ENCODE measurements at places on chromosomes 1 and 21.

DNA sequence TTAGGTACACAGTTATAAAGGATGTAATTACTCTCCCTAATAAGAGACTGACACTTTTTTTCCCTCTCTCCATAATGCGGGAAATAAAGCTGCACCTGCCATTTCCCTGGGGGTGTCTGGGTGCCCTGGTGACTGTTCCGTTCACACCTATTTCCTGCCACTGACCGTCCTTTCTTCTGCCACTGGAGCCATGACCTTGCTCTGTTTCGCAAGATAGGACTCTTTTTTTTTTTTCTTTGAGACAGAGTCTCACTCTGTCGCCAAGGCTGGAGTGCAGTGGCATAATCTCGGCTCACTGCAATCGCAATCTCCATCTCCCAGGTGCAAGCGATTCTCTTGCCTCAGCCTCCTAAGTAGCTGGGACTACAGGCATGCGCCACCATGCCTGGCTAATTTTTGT is 66.1 kb upstream of the SERBP1 start:
- DNase-seq = no peak

DNA sequence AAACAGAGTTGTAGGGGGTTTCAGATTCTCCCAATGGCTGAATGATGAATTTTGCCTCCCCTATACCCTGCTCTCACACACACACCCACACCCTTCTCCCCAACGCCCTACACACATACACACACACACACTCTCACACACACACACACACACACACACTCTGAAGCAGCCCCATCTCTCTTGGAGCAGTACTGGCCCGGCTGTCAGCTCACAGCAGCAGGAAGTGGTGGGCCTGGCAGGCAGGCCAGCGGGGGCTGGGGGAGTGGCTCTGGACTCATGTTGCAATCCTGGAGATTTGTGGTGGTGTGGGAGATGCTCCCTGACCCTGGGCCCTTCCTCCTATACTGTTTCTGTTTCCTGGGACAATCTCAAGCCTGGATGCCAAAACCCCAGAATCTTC is 2.2 kb downstream of the IKBKE start:
- no peak for DNase-seq

GRCh38 chr1:9724706-9725476 is 73.4 kb downstream of the PIK3CD start:
- DNase-seq = no peak

DNA sequence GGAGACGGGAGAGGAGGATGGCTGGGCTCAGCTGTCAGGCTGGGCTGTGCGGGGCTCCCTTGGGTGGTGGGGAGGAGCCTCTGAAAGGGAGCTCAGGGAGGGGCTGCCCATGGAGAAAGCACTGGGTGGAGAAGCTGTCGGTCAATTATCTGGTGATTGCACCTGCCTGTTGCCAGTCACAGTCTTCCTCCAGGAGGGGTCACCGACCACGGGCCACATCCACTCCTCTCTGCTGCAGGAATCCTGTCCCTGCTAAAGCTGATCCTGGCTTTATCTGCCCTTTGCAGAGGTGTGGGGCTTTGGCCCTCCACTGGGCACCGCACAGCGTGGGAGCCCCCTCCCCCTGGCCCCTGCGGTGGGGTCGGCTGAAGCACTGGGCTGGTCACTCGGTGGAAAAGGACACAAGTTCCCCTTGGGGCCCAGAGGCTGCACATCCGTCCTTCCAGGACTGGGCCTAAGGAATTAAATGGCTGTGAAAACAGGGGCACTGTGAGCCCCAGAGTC is 21.8 kb upstream of the COL18A1 start:
- no peak for DNase-seq

GRCh38 chr21:32545948-32546441 is 39.3 kb downstream of the TCP10L start:
- no peak for DNase-seq

DNA sequence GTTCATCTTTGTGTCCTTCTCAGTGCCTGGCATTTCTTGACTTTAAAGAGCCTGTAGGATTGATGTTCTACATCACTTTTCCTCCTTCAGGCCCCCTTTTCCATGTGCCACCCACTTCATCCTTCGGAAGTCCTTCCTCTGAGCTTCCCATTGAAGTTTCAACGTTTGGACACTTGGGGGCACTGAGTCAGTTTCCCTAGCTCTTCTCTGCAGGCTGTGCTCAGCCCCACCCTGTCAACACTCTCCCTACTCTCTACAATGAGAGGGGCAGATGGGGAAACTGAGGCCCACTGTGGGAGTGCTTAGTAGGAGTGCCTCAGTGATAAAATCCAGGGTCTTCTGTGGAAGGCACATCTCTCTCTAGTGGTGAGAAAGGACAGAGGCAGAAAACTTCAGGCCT is 11.9 kb downstream of the KCNJ10 start:
- no peak for DNase-seq

DNA sequence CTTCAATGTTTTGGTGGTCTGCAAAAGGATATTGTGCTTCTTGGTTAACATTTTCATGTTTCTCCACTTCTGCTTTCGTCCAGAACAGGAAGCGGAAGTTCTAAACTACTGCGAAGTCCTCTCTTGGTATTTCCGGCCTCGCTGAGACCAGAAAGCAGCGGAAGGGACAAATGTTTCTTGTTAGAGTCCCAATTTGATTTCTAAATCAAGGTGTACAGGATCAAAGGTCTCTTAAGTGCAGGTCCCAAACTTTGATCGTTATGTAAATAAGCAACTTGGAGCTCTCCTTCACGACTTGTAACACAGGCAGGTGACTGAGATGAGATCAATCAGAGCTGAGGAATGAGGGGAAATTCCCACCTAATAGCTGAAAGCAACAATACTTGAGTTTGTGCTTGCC is 40.1 kb upstream of the HMCN1 start:
- no peak for DNase-seq

GRCh38 chr21:23812485-23812884 is 1794.8 kb downstream of the MRPL39 start:
- DNase-seq = no peak

DNA sequence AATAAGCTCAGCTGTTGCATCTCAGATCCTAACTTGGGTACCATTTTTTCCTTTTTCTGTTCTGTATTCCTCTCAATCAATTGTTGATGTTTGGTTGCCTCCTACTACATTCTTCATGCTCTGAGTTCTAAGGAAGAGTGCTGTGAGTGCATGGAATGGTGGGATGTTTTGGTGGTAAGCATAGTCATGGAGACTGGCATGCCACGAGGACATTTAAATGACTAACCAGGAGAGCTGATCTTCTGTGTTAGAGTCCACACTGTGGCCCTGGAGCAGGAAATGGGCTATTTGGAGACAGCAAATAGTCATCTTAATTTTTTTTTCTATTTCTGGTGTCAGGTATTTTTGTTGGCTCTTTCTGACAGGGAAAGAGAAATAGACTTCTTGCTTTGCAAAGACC is 69.5 kb upstream of the HSD17B7 start:
- no peak for DNase-seq

DNA sequence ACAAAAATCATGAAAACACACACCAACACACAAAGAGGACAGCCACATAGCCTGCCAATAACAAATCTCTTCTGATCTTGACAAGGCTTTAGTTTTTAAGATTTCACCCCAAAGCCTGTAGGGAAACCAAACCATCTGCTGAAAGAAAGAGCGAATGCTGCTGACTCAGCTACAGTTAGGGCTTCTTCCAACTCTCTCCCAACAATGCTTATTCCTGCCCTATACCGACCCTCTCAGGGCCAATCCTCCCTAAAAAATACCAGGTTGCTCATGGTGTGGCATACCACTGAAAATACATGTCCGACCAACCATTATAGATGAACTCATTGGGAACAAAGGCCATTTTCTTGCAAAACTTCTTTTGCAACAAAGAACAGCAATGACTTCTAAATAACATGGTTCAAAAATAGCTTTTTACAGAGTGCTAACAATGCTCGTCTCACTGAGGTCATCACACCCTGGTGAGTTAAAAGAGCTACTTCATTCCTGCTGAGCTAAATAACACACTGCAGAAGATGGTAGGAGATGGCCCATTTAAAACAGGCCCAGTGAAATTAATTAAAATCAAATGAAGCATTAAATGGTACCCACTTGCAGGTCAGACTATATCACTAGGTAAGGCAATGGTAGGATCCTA is 86.1 kb downstream of the KIAA0319L start:
- DNase-seq = no peak

DNA sequence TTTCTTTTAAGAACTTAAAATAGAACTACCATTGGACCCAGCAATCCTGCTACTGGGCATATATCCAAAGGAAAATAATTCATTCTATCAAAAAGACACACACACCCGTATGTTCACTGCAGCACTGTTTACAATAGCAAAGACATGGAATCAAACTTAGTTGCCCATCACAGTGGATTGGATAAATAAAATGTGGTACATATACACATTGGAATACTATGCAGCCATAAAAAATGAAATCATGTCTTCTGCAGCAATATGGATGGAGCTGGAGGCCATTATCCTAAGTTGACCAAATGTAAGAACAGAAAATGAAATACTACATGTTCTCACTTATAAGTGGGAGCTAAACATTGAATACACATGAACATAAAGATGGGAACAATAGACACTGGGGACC is 585.3 kb upstream of the USP24 start:
- DNase-seq = no peak

DNA sequence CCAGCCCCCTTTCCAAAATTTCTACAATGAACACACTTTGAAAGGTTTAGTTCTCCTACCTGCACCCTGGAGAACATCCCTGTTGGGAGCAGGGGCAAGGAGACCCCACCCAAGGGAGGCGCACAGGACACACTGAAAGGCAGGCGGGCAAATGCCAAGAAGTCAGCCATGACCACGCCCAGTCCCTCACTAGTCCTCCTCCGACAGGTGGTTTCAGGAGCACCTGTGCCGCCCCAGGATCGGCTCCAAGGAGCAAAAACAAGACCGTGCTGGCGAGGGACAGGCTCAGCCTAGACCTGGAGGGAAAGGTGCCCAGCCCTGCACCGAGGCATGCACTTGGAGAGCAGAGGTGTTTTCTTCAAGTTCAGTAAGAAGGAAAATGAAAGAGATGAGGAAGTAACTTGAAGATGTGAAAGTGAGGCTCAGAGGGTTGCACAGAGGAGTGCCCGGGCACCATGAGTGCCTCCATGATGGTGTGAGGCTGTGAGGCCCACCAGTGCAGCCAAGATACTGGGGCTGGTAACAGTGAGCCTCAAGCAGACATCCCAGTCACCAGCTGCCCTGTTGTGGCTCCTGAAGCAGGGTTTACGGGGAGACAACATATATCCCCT is 19.6 kb upstream of the NADK start:
- DNase-seq = no peak
